ENCODE measurements at places on chromosomes 5 and 9.

GRCh38 chr5:66149950-66150349 lies 5.8 kb downstream of the SREK1 start:
- no peak for DNase-seq

DNA sequence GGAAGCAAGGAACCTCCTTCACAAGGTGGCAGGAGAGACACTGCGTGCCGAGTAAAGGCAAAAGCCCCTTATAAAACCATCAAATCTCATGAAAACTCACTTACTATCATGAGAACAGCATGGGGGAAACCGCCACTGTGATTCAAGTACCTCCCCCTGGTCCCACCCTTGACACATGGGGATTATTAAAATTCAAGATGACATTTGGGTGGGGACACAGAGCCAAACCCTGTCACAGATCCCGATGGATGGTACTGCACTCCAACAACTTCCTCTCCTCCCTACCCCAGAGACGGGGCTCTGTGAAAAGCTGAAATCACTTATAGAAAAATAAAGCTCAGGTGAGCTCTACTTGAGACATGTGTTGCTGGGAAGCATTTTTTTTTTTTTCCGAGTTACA lies 10.3 kb upstream of the ADCY2 start:
- DNase-seq = no peak

DNA sequence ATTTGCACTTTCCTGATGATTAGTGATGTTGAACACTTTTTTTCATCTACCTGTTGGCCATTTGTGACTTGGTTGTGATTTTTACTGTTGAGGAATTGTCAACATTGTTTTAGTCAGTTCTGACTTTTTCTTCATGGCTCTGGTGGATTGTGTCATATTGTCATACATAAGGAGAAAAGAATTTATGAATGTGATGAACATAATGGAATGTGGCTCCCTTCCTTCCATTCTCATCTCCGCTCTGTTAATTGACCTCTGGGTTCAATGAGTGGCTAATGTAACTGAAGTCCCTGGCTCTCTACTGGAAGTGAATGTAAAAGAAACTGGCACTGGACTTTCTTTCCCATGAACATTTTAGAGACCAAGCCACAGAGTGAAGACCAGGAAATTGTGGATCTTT lies 49.2 kb downstream of the KIAA1958 start:
- no peak for DNase-seq

GRCh38 chr5:135999406-136000139 lies 29.2 kb upstream of the TGFBI start:
- no peak for DNase-seq

DNA sequence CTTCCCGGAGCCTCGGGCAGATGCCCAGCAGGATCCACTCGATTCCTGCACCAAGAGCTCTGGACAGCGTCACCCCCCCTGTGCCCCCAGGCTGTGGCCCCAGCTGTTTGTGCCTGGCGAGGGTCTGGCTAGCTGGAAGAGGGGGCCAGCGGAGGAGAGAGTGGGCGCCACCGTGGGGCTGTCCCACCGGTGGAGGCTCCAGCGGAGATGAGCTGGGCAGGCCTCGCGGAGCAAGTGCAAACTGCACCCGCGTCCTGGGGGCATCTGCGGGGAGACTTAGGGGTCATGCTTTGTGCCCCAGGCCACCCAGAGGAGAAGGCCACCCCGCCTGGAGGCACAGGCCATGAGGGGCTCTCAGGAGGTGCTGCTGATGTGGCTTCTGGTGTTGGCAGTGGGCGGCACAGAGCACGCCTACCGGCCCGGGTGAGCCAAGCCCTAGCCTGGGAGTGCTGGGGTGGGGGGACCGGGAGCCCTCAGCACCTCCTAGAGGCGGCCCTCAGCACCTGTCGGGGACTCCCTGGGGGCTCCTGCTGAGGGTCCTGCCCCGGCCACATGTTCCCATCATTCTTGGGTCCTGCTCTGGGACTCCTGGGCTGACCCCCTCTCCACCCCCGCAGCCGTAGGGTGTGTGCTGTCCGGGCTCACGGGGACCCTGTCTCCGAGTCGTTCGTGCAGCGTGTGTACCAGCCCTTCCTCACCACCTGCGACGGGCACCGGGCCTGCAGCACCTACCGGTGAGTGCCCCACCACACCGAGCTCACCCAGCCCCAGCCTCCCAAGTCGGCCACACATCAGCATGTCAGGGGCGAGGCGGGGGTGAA lies 5.4 kb downstream of the EGFL7 start:
- DNase-seq = no peak

Data from CD8-positive, alpha-beta memory T cell (primary cell).